ENCODE measurements at places on chromosomes 3 and 15. TPM values are rescaled to one million over a fixed set of nuclear protein-coding genes. Genes with fewer than 3 reads are reported as not detected.

CDCP1 gene
- 0.32 TPM for total RNA-seq

CCNB2 gene
- 0.54 TPM for total RNA-seq

GABRA5 gene
- total RNA-seq, result not detected

MAGI1 gene
- total RNA-seq, result 33.1 TPM

AMIGO3 gene
- not detected for total RNA-seq

CELSR3 gene
- 0.38 TPM for total RNA-seq

GOLGA6L10 gene
- total RNA-seq, result 0.14 TPM

SLC22A14 gene
- not detected for total RNA-seq

EXD1 gene
- not detected for total RNA-seq

KLHL6 gene
- 0.97 TPM for total RNA-seq

STRIT1 gene
- 0.84 TPM for total RNA-seq

TEX55 gene
- total RNA-seq, result not detected

TGM5 gene
- not detected for total RNA-seq

SRGAP3 gene
- 6.1 TPM for total RNA-seq

ARPP21 gene
- not detected for total RNA-seq

SLC9C1 gene
- total RNA-seq, result 0.95 TPM

NR2E3 gene
- total RNA-seq, result not detected

KNG1 gene
- total RNA-seq, result 0.62 TPM

TTC23 gene
- total RNA-seq, result 13.0 TPM

TGM4 gene
- not detected for total RNA-seq

EPHA3 gene
- 2.9 TPM for total RNA-seq

FGD5 gene
- total RNA-seq, result 16.5 TPM

Data from Right ventricle myocardium inferior (tissue), 1 donor.